Choroid plexus epithelial cell (primary cell): ENCODE measurements at places on chromosomes 3 and 15.

GRCh38 chr15:69403594-69403993, 10.6 kb upstream of the KIF23 start:
- DNase-seq, result peak; percentile 93

- no peak for DNase-seq
These were observed 17.6 kb downstream of the SEMA3F start for GRCh38 chr3:50172626-50173220.

DNA sequence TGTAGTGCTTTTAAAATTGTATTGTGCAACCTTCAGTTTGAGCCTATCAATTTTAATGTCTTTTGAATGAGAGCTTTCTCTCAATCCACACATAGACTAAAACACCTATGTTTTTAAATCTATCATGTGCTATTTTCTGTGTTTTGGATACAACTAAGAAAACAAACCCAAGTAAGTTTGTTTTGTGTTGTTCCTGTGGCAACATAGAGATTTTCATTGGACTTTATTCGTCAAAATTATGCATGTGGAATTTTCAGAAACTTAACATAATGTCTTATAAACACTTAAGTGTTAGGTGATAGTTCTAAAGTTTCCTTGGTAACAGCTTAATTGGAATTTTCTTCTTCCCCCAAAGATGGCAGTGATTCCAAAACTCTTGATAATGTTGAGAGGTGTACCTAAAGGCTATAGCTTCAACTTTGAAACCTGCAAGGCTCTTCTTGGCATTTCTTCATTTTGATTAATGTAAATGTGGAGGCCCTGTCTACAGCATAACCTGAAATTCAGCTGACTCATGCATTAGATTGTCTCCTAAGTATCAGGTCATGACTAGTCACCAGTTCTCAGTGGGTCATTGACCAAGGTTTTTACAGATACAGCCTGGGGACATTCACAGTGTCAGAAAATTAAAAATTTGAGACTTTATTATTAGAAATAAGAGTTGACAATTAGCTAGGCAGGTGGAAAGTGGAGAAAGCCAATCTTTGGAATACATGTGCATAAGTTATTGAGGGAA, 44.4 kb downstream of the COL6A5 start:
- DNase-seq, result no peak

DNA sequence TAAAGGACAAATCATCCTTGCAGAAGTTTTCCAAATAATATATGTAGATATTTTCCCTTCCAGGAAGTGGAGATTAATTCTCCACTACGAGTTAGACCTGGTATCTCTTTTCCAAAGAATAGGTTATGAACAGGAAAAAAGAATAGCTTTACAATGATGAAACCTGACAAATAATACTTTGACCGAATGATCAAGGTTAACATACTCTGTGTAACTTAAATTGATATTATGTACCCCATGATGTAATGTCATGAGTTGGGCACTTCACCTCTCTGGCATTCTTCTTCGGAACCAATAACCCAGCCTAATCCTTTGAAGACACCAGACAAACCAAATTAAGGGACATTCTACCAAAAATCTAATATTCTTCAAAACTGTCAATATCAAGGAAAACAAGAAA, 48.7 kb upstream of the CNTN3 start:
- DNase-seq, result no peak

- no peak for DNase-seq
These were observed 33.1 kb downstream of the TBC1D5 start for GRCh38 chr3:17709236-17709810.

- no peak for DNase-seq
These were observed 117.4 kb upstream of the TLE3 start for GRCh38 chr15:70214941-70215635.

DNA sequence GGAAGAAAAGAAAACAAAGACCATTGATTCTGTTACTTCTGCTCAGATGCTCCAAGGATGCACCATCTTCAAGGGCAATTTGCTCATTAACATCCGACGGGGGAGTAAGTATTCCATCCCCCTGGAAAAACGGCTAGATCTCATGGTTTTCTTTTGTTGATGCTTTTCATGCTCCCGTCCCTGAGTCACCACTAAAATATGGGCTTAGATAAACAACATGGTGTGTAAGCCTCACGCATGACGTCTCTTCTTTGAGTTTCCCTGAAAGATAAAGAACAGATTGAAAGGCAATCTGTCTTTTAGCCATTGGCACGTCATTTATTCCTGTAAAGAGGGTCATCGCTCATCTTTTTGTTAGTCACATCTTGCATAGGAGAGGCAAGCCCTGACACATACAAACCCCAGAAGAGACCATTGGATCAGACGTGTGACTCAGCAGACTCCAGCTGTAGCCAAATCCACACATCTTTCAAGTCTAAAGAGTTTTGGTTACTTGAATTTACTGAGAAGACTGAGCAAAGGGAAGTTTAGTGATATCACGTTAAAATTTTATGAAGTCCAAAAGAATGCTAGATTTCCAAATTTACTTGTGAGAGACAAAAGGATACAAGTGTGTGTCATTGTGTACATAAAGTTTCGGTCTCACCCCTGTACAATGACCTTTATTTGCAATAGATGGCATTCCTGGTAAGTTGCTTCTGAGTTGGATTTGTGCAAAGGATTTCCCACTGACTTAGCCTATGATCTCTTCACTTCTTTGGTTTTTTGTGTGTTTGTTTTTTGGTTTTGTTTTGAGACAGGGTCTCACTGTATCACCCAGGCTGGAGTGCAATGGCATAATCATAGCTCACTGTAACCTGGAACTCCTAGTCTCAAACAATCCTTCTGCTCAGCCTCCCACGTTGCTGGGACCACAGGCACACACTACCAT, 110.5 kb downstream of the PGPEP1L start:
- peak; percentile 99 for DNase-seq
